ENCODE measurements at places on chromosomes 5 and 9.

DNA sequence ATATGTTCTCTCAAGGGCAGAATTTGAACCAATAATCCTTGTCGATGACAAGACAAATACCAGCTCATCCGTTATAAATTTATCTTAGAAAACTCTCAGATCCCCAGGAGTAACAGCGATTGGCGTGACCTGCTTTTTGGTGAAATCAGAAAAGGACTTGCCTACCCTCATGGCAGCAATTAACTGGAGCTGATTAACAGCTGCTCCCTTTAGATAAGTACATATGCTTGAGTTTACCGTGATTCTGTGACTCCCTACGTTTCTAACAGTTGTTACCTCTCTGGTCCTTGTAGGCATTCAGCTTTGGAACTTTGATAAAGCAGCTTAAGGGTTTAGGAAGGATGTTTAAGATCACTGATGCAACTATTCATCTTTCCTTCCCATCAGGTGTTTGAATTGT is 2.6 kb downstream of the INVS start:
- DNase-seq = no peak

GRCh38 chr9:33331377-33331891 is 41.1 kb downstream of the NFX1 start:
- no peak for DNase-seq

GRCh38 chr9:4665357-4665756 is 923 bp downstream of the SPATA6L start:
- DNase-seq = no peak

DNA sequence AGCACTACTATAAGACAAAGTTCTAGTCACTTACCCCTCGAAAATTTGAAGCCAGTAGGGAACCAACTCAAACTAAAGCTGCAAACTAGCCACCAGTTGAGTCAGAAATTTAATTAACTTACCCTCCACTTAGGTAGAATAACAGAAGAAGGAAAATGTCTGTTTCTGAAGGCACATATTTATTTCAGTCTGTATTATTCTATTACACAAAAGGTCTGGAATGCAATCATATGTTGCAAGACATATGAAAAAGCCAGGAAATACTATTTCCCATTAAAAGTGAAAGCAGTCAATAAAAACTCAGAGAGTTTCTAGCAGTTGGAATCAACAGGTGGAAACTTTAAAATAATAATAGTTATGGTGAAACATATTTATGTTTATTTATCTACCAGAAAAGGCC is 79.2 kb upstream of the SLCO4C1 start:
- no peak for DNase-seq

DNA sequence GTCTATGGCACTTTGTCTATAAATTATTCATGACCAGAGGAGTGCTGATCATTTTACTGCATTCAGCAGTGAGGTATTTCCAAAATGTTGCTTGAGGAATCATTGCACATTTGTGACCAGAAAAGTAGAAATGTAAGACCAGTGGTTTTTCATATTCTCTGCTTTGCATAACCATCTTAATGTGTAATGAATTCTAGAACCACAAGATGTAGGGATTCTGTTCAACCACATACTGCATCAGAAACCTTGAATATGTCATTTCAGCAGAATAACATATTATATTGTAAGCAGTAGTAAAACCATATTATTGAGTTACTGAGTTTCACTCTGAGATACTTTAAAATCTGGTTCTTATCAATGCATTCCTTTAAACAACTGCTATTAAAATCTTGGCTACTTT is 1243.4 kb downstream of the MAT2B start:
- no peak for DNase-seq

- no peak for DNase-seq
Observed at GRCh38 chr5:173753307-173754168, 134.6 kb upstream of the CPEB4 start.

- DNase-seq = no peak
Observed at GRCh38 chr9:113156880-113157279, 6.1 kb downstream of the SLC31A2 start.

- no peak for DNase-seq
Observed at GRCh38 chr5:77987331-77987730, 211.2 kb upstream of the TBCA start.

- no peak for DNase-seq
Observed at GRCh38 chr5:27810458-27810857, 772.1 kb upstream of the CDH9 start.

GRCh38 chr5:11234501-11234911 is 473.5 kb upstream of the DAP start:
- DNase-seq = peak; percentile 30

DNA sequence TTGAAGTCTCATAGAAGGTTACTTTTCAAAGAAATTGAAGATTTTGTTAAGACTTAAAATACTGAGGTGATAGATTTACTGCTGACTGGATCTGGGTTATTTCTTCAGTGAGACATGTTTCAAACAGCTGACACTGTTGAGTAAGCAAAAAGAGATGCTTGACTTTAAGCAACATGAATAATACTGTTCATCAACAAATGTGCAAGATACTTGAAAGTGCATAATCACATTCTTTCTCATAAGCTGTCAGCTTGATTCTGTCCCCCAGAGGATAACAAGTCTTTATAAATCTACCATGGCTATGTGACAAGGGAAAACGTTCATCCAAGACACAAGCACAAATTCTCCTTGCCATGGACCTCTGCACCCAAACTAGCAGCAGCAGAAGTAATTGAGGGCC is 260.1 kb upstream of the CDH18 start:
- no peak for DNase-seq

- no peak for DNase-seq
Observed at GRCh38 chr5:148912714-148913398, 86.4 kb downstream of the ADRB2 start.
